ENCODE measurements at places on chromosomes 3 and 15. TPM values are rescaled to one million over a fixed set of nuclear protein-coding genes. Genes with fewer than 3 reads are reported as not detected.
A peak's percentile ranks its signal among the peaks of the same experiment; 100 is the strongest.

GRCh38 chr3:149886957-149887356 is 73.9 kb downstream of the RNF13 start:
- H3K4me3 ChIP-seq: no peak overlapping the region
- no peak for DNase-seq
- no peaks in the 10 kb centered on the region for H3K27me3 ChIP-seq
- H3K36me3 ChIP-seq: peaks cover 28% of the 10 kb centered on the region
- no peak overlapping the region for H3K27ac ChIP-seq

DNA sequence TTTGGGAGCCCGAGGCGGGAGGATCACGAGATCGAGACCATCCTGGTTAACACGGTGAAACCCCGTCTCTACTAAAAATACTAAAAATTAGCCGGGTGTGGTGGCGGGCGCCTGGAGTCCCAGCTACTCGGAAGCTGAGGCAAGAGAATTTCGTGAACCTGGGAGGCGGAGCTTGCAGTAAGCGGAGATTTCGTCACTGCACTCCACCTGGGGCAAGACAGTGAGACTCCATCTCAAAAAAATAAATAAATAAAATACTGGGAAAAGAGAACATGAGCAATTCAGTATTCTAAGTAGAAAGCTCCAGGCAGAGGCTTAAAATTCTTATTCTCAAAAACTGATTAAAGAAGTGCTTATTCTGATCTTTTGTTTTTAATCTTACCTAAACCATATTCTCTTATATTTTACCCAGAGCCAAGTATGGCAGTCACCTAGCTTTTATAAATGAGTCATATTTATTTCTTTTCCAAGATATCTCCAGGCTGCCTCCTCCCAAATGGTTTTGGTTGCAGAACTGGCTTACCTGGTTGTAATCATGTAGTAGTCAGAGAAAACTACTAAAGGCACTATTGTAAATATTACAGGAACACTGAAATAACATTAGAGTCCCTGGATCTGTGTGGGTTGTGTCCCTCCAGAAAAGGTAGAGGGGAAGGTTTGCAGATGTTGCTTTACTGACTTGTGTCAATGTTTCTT is 45.8 kb upstream of the DYNC1LI1 start:
- H3K4me3 ChIP-seq: no peak overlapping the region
- DNase-seq: no peak
- H3K4me1 ChIP-seq: no peaks in the 10 kb centered on the region

DNA sequence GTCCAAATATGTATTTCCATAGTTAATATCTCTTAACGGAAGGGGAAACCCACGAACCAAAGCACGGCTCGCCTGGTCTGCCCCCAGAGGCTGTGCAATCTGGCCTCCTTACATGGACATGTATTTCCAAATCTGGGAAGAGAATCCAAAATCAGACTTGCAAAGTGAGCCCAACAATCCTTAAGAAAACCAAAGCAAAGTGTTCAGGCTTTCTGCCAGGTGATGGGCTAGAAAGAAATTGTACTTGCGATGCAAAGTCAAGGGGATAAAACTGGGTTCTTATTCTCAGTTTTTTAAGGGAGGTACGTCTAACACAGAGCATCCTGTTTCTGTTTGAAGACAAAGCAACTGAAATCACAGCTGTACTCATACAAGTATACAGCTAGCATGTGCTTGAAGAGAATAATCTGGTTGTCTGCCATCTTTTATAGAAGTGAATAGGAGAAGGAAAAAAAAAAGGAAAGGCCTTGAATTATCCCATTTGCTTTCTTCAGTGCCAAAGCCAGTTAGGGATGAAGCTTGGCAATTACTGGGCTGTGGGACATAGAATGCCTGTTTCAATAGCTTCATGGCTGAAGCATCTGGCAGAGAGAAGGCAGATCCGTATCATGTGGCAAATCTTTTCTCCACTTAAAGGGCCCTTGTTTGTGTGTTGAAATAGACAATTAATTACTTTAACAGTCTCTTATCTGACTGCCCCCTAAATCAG is 48.4 kb downstream of the LRIG1 start:
- H3K27me3 ChIP-seq: no peaks in the 10 kb centered on the region
- peaks cover 8% of the 10 kb centered on the region for H3K4me1 ChIP-seq
- H3K27ac ChIP-seq: no peak overlapping the region
- H3K36me3 ChIP-seq: peaks cover 19% of the 10 kb centered on the region

- no peaks in the 10 kb centered on the region for H3K4me1 ChIP-seq
- no peaks in the 10 kb centered on the region for H3K36me3 ChIP-seq
- no peak overlapping the region for H3K27ac ChIP-seq
Observed at GRCh38 chr3:24521420-24522145, 26.9 kb upstream of the THRB start.

- no peaks in the 10 kb centered on the region for H3K4me1 ChIP-seq
- no peak overlapping the region for H3K27ac ChIP-seq
- no peak for DNase-seq
- H3K27me3 ChIP-seq: peaks cover 4% of the 10 kb centered on the region
- no peak overlapping the region for H3K4me3 ChIP-seq
Observed at GRCh38 chr3:139552632-139553365, 13.3 kb upstream of the RBP1 start.

- no peak overlapping the region for H3K4me3 ChIP-seq
- DNase-seq: no peak
- H3K27ac ChIP-seq: no peak overlapping the region
- no peaks in the 10 kb centered on the region for H3K27me3 ChIP-seq
Observed at GRCh38 chr15:36603987-36604386, 24.6 kb downstream of the CDIN1 start.

DNA sequence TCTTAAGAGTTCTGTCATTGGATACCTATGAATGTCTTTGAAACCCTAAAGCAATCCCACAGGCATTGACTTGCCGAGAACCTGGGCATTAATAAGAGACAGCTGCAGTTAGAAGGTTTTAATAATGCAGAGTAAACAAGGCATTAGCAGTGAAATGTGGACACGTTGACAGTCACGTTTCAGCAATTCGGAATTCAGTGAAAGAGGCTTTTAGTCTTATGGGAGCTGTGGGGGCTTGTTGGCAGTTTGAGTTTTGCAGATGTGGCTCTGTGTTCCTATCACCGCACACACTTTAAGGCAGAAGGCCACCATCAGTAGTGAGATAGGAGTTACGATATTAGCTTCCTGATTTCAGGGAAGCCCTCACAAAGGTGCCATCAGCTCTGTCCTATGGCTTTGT is 145.2 kb upstream of the NUDT16 start:
- no peak overlapping the region for H3K27ac ChIP-seq
- H3K4me3 ChIP-seq: no peak overlapping the region
- no peaks in the 10 kb centered on the region for H3K27me3 ChIP-seq
- DNase-seq: no peak
- no peaks in the 10 kb centered on the region for H3K36me3 ChIP-seq
- no peaks in the 10 kb centered on the region for H3K4me1 ChIP-seq

- H3K36me3 ChIP-seq: peaks cover 5% of the 10 kb centered on the region
- H3K4me3 ChIP-seq: no peak overlapping the region
- H3K27me3 ChIP-seq: no peaks in the 10 kb centered on the region
- H3K27ac ChIP-seq: no peak overlapping the region
- no peaks in the 10 kb centered on the region for H3K4me1 ChIP-seq
Observed at GRCh38 chr3:52109611-52110301, 44.5 kb downstream of the POC1A start.

- no peak overlapping the region for H3K4me3 ChIP-seq
- H3K4me1 ChIP-seq: no peaks in the 10 kb centered on the region
- H3K36me3 ChIP-seq: no peaks in the 10 kb centered on the region
- no peak for DNase-seq
- H3K27ac ChIP-seq: no peak overlapping the region
Observed at GRCh38 chr15:97316362-97316761, 644.1 kb upstream of the ARRDC4 start.

GRCh38 chr3:32469151-32469874 is 33.3 kb downstream of the CMTM6 start:
- peaks cover 51% of the 10 kb centered on the region for H3K4me1 ChIP-seq
- H3K4me3 ChIP-seq: no peak overlapping the region
- no peaks in the 10 kb centered on the region for H3K27me3 ChIP-seq
- peaks cover 22% of the 10 kb centered on the region for H3K36me3 ChIP-seq

GRCh38 chr3:23079976-23080375 is 123.2 kb upstream of the UBE2E2 start:
- no peak overlapping the region for H3K4me3 ChIP-seq
- H3K36me3 ChIP-seq: no peaks in the 10 kb centered on the region
- peaks cover 7% of the 10 kb centered on the region for H3K4me1 ChIP-seq
- no peak for DNase-seq

GRCh38 chr3:65334045-65334665 is 646.4 kb upstream of the ADAMTS9 start:
- no peaks in the 10 kb centered on the region for H3K36me3 ChIP-seq
- no peaks in the 10 kb centered on the region for H3K4me1 ChIP-seq
- no peak overlapping the region for H3K4me3 ChIP-seq
- no peak overlapping the region for H3K27ac ChIP-seq
- H3K27me3 ChIP-seq: peaks cover 2% of the 10 kb centered on the region

DNA sequence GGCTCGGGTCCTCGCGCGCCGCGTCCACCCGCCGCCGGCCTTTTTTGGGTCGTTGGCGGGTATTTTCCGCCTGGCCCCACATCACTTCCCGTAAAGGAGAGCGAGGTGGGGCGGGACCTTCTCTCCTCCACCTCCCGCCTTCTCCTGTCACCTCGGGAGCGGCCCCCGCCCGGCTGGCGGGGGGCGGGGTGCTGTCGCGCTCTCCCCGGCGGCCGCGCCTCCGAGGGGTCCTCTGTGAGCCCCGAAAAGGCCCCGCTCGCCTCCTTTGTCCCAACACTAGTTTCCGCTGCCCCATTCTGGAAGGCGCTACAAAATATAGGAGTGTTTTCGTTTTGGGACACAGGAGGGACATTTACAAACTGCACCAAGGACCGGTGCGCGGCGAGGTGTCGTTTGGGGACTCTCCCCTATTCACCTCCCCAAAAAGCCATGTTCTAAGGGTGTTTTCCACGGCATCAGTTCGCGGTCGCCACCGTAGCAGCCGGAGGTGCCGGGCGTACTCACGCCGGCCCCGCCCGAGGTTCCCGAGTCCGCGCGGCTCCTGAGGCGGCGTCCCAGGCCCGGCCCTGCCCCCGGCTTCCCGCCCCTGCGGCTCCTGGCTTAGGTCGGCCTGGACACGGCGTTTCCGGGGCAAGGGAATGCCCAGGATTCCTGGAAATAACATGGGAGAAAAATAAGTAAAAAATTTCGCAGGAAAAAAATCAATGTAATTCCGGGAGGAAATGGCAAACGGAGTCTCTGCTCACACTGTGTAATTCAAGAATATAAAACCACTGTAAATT is at the start of gene RAB27A:
RAB27A (minus strand) TSS at position 68 of the 782 bp plus-strand sequence. CDS start 54,879 bp downstream, outside the sequence.
- peak; percentile 90 for DNase-seq
- H3K4me3 ChIP-seq: peak within 1 kb of the TSS; percentile 89
- peaks cover 40% of the 10 kb centered on the region for H3K36me3 ChIP-seq

DNA sequence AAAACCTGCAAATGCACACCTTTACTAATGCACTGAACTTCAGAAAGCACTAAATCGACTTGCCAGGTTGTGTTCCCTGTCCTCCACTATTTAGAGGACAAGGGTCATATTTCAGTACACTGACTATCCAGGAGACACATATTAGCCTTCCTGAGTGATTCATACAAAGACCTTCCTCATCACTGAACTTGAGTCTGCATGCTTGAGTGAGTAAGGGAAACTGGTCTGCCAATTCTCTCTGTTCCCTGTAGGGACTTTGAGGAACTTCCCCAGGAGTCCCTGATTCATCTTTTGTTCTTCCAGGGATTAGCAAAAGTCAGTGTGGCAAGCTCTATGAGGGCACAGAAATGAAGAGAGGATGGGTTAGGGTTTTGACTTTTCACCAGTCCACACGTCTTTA is 565.9 kb downstream of the PDCD6IP start:
- DNase-seq: no peak
- H3K4me3 ChIP-seq: no peak overlapping the region
- H3K36me3 ChIP-seq: no peaks in the 10 kb centered on the region
- peaks cover 5% of the 10 kb centered on the region for H3K4me1 ChIP-seq

- H3K36me3 ChIP-seq: no peaks in the 10 kb centered on the region
- no peak overlapping the region for H3K4me3 ChIP-seq
- no peaks in the 10 kb centered on the region for H3K4me1 ChIP-seq
- DNase-seq: no peak
Observed at GRCh38 chr3:63624941-63625560, 27.4 kb upstream of the SNTN start.

DNA sequence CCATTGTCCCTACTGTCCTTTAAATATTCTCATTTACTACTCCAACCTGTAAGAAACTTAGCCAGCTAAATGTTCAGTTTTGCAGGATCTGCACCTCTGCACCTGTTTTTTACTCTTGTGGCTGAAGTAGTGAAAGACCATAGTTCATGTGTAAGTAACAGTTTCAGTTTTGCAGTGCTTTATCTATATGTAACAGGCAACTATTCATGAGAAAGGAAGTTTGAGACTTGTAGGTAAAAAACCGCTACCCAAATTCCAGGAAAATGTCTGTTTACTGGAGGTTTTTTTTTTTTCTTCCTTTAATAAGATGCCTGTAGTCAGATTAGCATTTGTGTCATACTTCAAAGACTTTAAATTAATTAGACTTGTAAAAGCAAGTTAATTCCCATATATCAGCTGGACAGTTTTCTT is 25.4 kb upstream of the MBNL1 start:
- H3K27me3 ChIP-seq: no peaks in the 10 kb centered on the region
- H3K4me1 ChIP-seq: peaks cover 52% of the 10 kb centered on the region
- peak overlapping the region; percentile 88 for H3K4me3 ChIP-seq
- H3K27ac ChIP-seq: peak overlapping the region; percentile 97
- no peaks in the 10 kb centered on the region for H3K36me3 ChIP-seq
- no peak for DNase-seq

DNA sequence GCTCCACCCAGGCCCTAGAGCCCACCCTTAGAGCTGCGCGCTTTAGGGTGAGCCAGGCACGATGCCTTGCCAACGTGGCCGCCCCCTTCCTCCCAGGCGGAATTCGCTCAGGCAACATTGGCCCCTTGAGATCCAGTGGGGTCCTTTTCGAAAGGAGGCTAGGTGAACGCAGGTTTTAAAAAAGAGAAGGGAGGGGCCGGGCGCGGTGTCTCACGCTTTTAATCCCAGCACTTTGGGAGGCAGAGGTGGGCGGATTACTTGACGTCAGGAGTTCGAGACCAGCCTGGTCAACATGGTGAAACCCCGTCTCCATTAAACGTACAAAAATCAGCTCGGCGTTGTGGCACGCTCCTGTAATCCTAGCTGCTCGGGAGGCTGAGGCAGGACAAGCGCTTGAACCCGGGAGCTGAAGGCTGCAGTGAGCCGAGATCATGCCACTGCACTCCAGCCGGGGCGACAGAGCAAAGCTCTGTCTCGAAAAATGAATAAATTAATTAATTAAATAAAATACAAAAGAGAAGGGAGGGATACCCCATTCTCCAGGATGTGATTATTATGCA is 984 bp upstream of the RPP25 start:
- peak; percentile 41 for DNase-seq
- peaks cover 25% of the 10 kb centered on the region for H3K27me3 ChIP-seq
- H3K4me3 ChIP-seq: peak overlapping the region; percentile 65
- peaks cover 46% of the 10 kb centered on the region for H3K4me1 ChIP-seq

- H3K27ac ChIP-seq: no peak overlapping the region
- peaks cover 19% of the 10 kb centered on the region for H3K4me1 ChIP-seq
- H3K27me3 ChIP-seq: no peaks in the 10 kb centered on the region
Observed at GRCh38 chr3:9450126-9450525, 52.7 kb downstream of the SETD5 start.

The GRM7 gene
- total RNA-seq: not detected

The PDHB gene
- 42.7 TPM for total RNA-seq

The SH2D7 gene
- total RNA-seq: not detected

The MYO5C gene
- total RNA-seq: 0.69 TPM

The SI gene
- not detected for total RNA-seq

The VEPH1 gene
- not detected for total RNA-seq

The ASB7 gene
- total RNA-seq: 16.6 TPM

The CCK gene
- not detected for total RNA-seq

The CADM2 gene
- 0.05 TPM for total RNA-seq

The DHX36 gene
- 56.3 TPM for total RNA-seq

The GABRR3 gene
- total RNA-seq: not detected

The EEFSEC gene
- total RNA-seq: 20.7 TPM

The RASGRF1 gene
- not detected for total RNA-seq

The ZNF662 gene
- total RNA-seq: 1.1 TPM
